ENCODE measurements at places on chromosomes 7 and 10.

GRCh38 chr10:130363899-130364445 is 227.8 kb downstream of the GLRX3 start:
- DNase-seq = no peak

DNA sequence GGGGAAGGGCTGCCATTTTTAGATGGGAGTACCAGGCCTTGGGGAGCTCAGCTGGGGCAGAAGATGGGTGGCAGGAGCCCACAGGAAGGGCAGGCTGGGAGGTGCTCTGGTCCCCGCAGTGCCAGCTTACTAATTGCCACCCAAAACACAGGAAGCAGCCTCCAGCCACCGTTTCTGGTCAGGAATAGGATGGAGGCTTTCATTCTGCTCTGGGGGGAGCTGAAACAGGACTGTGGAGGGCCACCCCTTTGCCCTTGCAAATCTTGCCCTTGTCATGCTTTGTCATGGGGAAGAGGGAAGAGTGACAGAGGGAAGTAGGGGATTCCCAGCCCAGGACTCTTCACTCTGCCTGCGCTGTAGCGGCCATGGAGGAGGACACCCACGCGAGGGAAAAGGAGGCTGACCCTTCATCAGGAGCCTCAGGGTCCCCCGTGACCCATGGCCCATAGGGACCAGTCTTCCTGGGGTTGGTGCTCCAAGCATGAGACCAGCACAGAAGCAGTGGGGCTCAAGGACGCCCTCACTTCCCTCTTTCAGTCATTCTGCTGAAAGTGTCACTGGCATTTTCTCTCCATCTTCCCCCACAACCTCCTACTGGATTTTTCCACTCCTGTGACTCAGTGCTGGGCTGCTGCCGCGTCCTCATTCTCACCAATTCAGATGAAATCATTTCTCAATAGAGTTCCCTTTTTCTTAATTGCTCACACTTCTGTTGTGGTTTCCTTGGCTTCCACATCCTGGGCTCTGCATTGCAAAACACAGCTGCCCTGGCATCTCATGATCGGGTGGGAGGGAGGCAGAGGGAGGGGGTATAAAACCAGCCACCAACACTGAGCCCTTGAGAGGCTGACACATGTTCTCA is 61.9 kb downstream of the MKI67 start:
- no peak for DNase-seq

DNA sequence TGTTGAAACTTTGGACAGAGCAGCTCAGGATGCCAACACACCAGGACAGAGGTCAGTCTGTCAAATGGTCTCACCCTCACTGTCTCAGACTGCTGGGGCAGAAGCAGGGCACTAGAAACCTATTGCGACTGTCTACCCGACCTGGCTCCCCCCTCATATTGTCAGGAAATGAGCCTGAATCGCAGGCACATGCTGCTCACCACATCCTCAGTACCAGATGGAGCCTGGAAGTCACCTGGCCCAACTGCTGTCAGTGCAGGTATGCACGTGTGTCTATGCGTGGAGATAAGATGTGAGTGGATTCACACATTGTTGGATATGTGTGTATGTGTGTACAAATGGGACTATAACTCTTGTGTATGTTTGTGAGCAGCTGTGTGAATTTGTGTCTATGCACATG is 3.2 kb upstream of the CDHR1 start:
- no peak for DNase-seq

- DNase-seq = no peak
Measured at GRCh38 chr7:21939858-21940372, 5.8 kb downstream of the CDCA7L start.

DNA sequence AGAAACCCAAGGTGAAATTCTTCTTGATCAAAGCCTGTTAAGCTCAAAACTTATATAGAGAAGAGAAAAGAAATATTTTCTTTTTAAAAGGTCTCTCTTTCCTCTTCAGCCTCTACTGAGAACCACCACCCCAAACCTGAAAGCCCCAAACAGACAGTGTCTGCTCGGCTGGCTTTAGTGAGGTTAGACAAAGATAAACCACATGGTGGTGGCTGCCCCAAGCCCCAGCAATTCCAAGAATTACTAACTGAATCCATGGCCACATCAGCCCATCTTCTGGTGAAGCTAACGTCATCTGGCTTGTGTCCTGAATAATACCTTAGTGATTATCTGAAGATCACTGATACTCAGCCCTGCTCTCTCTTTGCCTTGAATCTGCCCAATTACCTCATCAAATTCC is 275.0 kb downstream of the ELMO1 start:
- DNase-seq = no peak

DNA sequence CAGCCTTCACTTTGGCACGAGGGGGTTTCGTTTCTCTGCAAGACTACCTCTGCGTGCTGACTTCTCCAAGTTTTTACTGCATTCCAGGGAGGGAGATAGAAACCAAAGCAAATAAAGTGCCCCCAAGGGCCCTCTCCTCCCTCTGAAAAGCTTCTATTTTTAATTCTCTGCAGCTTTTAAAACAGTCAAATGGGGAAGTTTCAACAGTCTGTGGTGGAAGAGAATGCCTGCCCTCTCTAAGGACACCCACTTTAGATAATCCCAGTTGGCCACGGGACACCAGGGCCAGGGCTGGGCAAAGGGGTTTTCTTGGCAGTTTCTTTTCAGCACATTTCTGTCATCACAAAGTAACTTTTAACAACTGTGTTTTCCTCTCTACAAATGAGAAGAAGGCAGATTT is 386.7 kb upstream of the NPVF start:
- no peak for DNase-seq

- no peak for DNase-seq
Measured at GRCh38 chr7:19772841-19773760, at the start of gene TMEM196. TSS of gene TMEM196 (minus strand) at chr7:19773617. CDS start at chr7:19772696, 921 bp downstream.

- no peak for DNase-seq
Measured at GRCh38 chr10:63710703-63711102, 189.5 kb downstream of the REEP3 start.
